ENCODE measurements at places on chromosomes 16 and 17.

GRCh38 chr16:84040823-84041820 lies 1.5 kb downstream of the SLC38A8 start:
- DNase-seq = peak; percentile 67

DNA sequence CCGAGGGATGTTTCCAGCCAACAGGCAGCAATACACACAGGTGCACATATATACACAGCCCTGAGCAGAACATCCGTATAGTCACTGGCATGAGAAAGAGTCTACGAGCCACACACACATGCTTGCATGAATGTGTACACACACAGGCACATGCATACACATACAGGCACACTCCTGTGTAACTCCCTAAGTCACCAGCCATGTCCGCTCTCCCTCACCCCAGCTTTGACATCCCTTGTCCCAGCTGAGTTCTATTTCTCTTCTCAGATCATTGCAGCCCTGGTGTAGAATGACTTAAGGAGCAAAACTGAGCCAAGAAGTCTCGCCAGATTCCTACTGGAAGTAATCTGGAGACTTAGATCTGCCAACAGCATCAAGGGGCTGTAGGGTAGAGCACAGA lies 13.1 kb downstream of the CDRT4 start:
- DNase-seq = no peak

DNA sequence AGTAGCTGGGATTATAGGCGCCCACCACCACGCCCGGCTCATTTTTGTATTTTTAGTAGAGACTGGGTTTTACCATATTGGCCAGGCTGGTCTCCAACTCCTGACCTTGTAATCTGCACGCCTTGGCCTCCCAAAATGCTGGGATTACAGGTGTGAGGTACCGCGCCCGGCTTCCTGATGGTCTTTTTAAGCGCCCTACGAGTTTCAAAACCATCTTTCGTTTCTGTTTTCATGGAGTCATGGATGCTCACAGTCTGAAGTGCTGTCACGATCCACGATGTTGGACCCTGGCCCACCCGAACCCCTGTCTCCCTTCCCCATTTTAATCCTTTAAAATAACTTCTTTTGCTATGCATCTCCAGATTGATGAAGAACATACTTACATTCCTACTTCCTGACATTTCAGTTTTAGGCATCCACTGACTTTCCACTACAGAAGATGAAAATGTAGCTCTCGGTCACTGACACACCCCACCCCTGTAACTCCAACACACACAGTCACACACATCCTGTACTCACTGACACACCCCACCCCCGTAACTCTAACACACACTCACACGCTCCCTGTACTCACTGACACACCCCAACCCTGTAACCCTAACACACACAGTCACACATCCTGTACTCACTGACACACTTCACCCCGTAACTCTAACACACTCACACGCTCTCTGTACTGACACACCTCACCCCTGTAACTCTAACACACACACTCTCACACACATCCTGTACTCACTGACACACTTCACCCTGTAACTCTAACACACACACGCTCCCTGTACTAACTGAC lies 22.6 kb upstream of the WDR45B start:
- DNase-seq = no peak

GRCh38 chr16:62256406-62256805 lies 220.2 kb upstream of the CDH8 start:
- no peak for DNase-seq

DNA sequence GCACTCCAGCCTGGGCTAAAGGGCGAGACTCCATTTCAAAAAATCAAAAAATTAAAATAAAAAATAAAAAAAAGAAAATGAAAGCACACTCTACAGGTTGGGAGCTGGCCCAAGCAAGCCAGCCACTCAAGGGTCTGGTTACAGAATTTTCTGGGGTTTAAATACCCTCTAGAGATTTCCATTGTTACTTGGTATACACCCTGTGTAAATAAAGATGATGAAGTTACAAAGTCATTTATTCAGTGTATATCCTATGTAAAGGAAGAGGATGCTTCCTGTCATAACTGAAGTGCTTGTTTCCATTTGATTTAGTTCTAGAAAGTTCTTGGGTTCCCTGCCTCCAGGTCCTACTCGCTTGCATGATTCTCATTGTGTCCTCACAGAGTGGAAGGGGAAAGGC lies 79.9 kb upstream of the C17orf78 start:
- no peak for DNase-seq

- DNase-seq = no peak
Measured at GRCh38 chr17:44940768-44941167, 6.8 kb downstream of the KIF18B start.

DNA sequence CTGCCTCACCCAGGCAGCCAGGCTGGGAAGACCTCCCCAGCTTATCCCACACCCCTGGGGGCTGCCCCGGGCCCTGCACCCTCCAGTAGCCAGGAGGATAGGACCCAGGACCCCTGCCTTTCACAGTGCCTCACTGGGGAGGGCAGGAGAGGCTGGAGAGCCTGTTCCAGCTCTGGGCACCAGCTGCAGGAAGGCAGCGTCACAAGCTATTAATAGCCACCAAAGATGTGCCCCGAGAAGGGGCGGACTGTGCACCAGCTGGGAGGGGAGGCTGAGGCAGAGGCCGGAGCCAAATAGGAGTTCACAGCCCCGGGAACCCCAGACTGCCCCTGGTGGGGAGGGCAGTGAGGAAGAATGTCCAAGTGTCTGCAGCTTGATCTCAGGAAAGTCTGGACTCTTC lies 8.8 kb downstream of the SBK1 start:
- no peak for DNase-seq

GRCh38 chr17:68794636-68795434 lies 160.4 kb downstream of the ABCA8 start:
- DNase-seq = peak; percentile 82

GRCh38 chr17:34220752-34221395 lies 34.2 kb upstream of the CCL2 start:
- DNase-seq = no peak

- DNase-seq = no peak
Measured at GRCh38 chr16:84973776-84974523, 37.4 kb downstream of the ZDHHC7 start.

DNA sequence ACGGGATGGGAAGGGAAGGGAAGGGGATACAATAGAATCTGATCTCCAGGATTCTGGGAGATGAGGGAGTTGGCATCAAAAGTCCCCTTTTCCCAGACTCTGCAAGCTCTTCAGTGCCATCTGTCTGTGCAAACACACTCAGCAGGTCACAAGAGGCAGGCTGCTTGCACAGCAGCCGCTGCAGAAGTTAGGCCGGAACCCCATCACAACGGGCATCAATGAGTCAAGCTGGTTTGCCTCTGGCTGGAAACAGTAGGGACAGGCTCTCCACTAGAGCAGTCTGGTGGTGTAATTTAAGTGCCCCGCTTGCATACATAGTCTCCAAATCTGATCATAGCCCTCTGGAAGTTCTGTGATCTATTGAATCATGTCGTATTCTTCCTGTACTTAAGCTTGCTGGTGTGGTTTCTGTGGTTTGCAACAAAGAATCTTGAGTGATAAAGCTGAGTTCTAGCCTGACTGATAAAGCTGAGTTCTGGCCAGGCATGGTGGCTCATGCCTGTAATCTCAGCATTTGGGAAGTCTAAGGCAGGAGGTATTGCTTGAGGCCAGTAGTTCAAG lies 33.7 kb upstream of the KDM8 start:
- DNase-seq = peak; percentile 28

DNA sequence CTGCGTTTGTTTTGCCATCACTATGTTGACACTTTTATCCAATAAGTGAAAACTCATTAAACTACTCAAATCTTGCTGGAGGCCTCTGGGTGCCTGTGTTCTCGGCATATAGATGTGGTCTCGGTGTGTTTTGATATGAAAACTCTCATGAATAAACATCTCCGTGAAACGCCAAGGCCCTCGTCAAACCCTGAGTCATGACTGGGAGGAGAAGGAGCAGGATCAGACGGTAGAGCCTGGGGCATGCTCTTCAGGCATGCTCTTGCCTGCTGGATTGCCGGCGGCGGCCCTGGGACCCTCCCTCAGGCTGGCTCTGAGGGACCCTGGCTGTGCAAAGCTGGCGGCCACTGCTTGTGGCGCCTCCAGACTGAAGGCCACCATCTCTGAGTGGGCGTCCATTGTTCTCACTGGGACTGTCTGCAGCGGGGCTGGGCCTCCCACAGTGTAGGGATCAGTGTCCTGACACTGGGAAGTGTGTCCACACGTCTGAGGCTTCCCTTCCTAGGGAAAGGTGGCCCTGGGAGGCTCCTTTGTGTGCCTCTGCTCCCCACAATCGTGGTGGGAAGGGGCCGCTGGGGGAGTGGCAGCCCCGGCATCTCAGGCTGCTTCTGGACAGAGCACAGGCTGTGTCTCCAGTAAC lies 1.7 kb upstream of the NPB start:
- DNase-seq = no peak

GRCh38 chr16:66846831-66847230 lies 2.6 kb downstream of the CA7 start:
- no peak for DNase-seq

- no peak for DNase-seq
Measured at GRCh38 chr16:68100488-68100887, 15.3 kb downstream of the NFATC3 start.

- DNase-seq = no peak
Measured at GRCh38 chr16:10070591-10070990, 111.6 kb downstream of the GRIN2A start.

GRCh38 chr17:72244494-72244893 lies 123.7 kb downstream of the SOX9 start:
- DNase-seq = no peak

DNA sequence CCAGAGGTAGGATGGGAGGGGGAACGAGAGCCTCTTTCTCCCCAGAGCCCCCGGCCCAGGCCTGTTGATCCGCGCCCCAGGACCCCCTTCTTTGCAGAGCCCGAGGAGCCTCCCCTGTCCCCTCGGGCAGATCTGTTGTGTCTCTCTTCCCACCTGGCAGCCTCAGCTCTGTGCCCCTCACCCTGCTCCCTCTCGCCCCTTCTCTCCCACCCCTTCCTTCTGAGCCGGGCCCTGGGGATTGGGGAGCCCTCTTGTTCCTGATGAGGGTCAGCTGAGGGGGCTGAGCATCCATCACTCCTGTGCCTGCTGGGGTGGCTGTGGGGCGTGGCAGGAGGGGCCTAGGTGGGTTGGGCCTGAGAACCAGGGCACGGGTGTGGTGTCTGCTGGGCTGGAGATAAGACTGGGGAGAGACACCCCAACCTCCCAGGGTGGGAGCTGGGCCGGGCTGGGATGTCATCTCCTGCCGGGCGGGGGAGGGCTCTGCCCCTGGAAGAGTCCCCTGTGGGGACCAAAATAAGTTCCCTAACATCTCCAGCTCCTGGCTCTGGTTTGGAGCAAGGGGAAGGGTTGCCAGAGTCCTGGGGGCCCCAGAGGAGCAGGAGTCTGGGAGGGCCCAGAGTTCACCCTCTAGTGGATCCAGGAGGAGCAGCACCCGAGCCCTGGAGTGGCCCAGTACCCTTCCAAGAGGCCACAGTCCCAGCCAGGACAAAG lies 65.4 kb downstream of the MRC2 start:
- DNase-seq = no peak

DNA sequence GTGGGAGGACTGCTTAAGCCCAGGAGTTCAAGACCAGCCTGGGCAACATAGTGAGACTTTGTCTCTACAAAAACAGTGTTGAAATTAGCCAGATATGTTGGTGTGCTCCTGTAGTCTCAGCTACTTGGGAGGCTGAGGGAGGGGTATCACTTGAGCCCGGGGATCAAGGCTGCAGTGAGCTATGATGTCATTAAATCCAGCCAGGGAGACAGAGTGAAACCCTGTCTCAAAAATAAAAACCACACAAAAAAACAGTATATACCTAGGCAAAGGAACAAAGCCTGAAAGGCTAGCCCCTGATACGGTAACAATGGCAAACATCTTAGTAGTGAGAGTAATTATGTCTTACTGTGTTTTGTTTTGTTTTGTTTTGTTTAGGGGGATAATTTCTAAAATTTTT lies 38.0 kb downstream of the TOM1L2 start:
- no peak for DNase-seq

- DNase-seq = no peak
Measured at GRCh38 chr17:521183-521525, 168.5 kb upstream of the RPH3AL start.

GRCh38 chr16:22672830-22673210 lies 141.1 kb upstream of the HS3ST2 start:
- DNase-seq = no peak

- no peak for DNase-seq
Measured at GRCh38 chr17:79776376-79777119, 1.4 kb upstream of the CBX2 start.

DNA sequence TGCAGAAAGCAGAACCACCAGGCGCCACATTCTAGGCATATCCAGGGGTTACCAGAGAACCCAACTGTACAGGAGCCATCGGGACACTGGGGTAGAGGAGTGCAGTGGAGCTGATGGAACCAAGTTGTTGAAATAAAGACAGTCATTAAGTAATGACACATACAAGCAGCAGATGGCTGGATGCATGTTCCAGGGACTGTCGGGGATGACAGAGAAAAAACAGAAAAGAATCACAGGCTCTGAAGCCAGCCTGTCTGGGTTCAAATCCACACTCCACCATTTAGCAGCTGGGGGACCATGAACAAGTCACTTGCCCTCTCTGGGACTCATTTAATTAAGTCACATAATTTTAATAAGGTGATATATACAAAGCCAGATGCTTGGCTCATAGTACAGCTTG lies 117.1 kb downstream of the ZNF423 start:
- DNase-seq = no peak

DNA sequence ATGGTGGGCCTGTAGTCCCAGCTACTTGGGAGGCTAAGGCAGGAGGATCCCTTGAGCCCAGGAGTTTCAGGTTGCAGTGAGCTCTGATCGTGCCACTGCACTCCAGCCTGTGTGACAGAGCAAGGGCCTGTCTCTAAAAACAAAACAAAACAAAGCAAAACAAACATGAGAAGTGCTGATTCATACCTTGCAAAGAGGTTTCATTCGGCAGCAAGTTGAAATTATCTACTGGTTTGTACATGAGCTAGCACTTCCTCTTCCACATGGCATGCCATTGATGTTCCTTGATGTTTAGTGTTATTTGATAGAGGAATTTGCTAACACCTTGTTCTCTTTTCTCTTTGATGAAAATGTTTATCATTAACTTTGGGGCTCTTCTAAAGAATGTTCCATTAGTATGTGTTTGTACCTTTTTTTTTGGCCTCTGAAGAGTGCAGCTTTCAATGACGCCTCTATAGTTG lies 50.6 kb downstream of the SPECC1 start:
- DNase-seq = no peak

DNA sequence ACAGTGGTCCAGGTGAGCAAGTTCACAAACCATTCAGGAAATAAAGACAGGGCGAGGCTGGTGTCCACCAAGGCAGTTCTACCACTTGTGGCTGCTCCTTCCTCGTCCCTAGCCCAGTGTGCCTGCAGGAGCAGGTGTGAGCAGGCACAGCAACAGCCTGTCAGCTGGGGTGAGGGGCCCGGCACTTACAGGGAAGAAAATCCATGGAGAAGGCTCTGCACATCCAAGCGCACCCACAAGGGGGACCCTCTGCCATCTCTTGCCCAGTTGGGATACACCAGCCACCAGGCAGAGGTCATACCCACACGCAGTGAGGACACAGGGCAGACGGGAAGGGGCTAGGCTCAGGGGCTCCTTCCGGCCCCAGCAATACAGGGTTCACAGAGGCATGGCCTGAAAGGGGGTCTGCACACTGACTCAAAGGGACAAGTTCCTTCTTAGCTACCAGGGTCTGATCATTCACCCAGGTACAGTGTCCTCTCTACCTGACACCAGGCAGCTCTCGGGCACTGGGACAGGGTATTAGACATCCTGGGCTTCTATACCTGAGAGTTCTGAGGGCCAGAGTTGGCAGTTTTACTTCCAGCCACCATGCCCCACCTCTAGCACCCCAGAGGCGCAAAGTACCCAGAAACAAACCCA lies 27.0 kb downstream of the CDIP1 start:
- DNase-seq = peak; percentile 68
